Tibial nerve (tissue), 4 donors: ENCODE measurements at places on chromosomes 5 and 9. TPM values are rescaled to one million over a fixed set of nuclear protein-coding genes. Genes with fewer than 3 reads are reported as not detected.

The GRXCR2 gene
- not detected for total RNA-seq

DNA sequence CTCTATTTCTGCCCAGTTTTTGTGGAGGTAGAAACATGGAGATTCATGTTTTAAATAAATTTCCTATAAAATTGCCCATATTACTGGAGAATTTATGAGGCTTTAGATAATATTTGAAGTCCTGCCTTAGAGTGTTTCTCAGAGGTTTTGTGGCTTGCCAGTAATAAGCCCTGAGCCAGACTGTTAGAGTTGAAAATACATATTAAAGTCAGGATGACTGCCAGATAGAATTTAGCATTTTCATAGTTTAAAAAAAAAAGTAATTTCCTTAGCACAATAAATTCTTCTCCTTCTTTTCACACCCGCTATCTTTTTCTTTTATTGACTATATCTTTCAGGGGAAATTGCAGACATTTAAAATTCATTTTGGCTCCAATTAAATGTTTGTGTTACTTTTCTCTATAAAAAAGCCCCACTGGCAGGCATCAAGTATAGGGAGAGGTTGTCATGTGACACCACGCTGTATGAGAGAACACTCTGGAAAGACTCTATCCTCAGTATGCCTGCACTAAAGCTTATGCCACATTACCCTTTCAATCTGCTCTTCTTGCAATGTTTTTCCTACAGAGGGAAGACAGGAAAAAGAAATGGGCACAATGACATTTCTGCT is 135.2 kb downstream of the MPDZ start:
- no peak for DNase-seq
- no peak overlapping the region for H3K27ac ChIP-seq
- no peaks in the 10 kb centered on the region for H3K27me3 ChIP-seq
- H3K4me3 ChIP-seq = no peak overlapping the region

The TXNDC8 gene
- total RNA-seq = not detected

- H3K36me3 ChIP-seq = no peaks in the 10 kb centered on the region
- peak overlapping the region; percentile 82 for H3K27ac ChIP-seq
- H3K27me3 ChIP-seq = no peaks in the 10 kb centered on the region
- H3K4me1 ChIP-seq = peaks cover 18% of the 10 kb centered on the region
Observed at GRCh38 chr9:134592819-134593200, 48.8 kb upstream of the COL5A1 start.

DNA sequence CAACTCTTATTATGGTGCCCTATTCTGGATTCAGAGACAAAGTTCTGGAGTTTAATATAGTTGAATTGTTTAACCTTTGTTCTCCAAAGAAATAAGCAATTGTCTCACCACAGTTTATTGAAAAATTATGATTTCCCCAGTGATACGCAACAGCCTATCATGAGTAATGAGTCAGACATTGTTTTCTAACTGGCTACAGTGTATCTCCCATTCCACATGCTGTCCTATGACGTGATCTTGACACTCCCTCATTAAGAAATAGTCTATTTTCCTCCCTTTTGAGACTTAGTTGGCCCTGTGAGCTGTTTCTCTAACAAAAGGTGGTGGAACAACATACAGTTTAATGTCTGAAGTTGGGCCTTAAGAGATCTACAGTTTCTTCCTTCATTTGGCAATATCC is 1290.6 kb upstream of the CDH6 start:
- H3K4me3 ChIP-seq = no peak overlapping the region
- H3K4me1 ChIP-seq = no peaks in the 10 kb centered on the region
- DNase-seq = no peak
- H3K36me3 ChIP-seq = no peaks in the 10 kb centered on the region
- H3K27me3 ChIP-seq = no peaks in the 10 kb centered on the region

- no peak overlapping the region for H3K4me3 ChIP-seq
- no peaks in the 10 kb centered on the region for H3K27me3 ChIP-seq
- no peak for DNase-seq
- H3K27ac ChIP-seq = no peak overlapping the region
- no peaks in the 10 kb centered on the region for H3K36me3 ChIP-seq
Observed at GRCh38 chr5:15334551-15335266, 165.3 kb upstream of the FBXL7 start.

GRCh38 chr9:109143881-109144562 is 23.0 kb downstream of the FRRS1L start:
- no peak overlapping the region for H3K4me3 ChIP-seq
- no peaks in the 10 kb centered on the region for H3K36me3 ChIP-seq
- DNase-seq = no peak
- no peaks in the 10 kb centered on the region for H3K4me1 ChIP-seq
- H3K27ac ChIP-seq = no peak overlapping the region
- H3K27me3 ChIP-seq = no peaks in the 10 kb centered on the region

- DNase-seq = no peak
- H3K27ac ChIP-seq = no peak overlapping the region
- no peak overlapping the region for H3K4me3 ChIP-seq
Observed at GRCh38 chr5:76855961-76856360, 6.1 kb downstream of the S100Z start.

GRCh38 chr9:95189251-95190098 is 128.0 kb downstream of the FANCC start:
- DNase-seq = peak; percentile 44
- peaks cover 28% of the 10 kb centered on the region for H3K4me1 ChIP-seq
- H3K4me3 ChIP-seq = peak overlapping the region; percentile 11

The GGTA1 gene
- total RNA-seq = 11.6 TPM

DNA sequence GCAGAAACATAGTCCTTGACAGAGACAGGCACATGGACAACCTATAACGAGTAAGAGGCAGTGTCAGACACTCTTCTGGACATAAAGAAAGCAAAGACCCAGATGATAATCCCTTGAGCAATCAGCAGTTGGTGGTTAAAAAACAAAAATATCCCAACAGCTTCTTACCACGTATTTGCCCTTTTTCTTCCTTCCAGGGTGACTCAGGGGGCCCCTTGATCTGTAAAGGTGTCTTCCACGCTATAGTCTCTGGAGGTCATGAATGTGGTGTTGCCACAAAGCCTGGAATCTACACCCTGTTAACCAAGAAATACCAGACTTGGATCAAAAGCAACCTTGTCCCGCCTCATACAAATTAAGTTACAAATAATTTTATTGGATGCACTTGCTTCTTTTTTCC is 9.5 kb downstream of the GZMK start:
- no peak overlapping the region for H3K27ac ChIP-seq
- H3K4me1 ChIP-seq = peaks cover 8% of the 10 kb centered on the region
- no peak overlapping the region for H3K4me3 ChIP-seq
- no peaks in the 10 kb centered on the region for H3K36me3 ChIP-seq
- no peak for DNase-seq
